ENCODE measurements at places on chromosomes 5 and 9.

- DNase-seq: no peak
Observed at GRCh38 chr9:97075289-97075985, 36.5 kb upstream of the CTSV start.

DNA sequence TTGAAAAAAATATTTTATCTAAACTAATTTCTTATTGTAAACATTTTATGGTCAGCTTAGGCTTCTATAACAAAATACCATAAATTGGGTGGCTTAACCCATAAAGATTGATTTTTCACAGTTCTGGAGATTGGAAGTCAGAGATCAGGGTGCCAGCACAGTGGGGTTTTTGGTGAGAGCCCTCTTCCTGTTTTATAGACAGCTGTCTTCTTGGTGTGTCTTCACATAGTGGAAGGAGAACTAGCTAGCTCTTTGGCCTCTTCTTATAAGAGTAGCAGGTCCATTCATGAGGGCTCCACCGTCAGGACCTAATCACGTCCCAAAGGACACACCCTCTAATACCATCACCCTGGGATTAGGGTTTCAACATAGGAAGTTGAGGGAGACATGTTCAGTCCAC is 26.6 kb downstream of the OTULINL start:
- no peak for DNase-seq

DNA sequence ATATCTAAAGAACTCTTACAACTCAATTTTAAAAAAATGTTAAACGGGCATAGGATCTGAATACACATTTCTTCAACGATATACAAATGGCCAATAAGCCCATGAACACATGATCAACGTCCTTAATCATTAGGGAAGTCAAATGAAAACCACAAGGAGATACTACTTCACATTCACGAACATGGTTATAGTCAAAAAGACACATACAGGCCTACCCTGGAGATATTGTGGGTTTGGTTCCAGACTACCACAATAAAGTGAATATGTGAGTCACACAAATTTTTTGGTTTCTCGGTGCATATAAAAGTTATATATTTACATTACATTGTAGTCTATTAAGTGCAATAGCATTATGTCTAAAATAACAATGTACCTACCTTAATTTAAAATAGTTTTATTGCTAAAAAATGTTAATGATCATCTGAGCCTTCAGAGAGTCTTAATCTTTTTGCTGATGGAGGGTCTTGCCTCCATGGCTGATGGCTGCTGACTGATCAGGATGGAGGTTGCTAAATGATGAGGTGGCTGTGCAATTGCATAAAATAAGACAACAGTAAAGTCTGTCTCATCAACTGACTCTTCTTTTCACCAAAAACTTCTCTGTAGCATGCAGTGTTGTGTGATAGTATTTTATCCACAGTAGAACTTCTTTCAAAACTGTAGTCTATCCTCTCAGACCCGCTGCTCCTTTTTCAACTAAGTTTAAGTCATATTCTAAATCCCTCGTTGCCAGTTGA is 15.1 kb downstream of the AK3 start:
- DNase-seq: no peak

DNA sequence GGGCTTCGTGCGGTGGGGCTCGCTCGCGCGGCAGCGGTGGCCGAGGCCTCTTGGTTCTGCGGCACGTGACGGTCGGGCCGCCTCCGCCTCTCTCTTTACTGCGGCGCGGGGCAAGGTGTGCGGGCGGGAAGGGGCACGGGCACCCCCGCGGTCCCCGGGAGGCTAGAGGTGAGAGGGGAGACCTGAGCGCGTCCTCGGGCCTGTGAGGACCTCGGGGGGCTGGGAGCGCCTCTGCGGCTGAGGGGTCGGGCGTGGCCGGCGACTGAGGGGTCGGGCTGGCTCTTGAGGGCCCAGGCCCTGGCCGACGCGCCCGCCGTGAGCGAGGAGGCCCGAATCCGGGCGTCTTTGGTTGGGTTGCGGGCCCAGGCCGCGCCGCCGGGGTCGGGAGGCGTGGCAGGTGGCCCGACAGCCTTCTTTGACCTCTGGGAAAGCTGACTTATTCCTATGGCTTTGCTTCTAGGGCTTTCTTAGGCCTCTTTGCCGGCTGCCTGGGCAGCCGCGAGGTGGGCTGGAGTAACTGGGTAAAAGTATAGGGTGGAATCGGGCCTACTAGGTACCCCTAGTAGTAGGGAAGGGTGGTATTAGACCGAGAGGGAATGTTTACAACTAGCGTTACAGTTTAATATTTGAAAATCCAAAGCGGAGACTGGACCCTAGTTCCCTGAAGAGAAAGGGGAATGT is at the start of gene CANX:
TSS of gene CANX (plus strand) at position 33 of the 681 bp plus-strand sequence. CDS start 6,715 bp downstream, outside the sequence.
- no peak for DNase-seq

- DNase-seq: no peak
Observed at GRCh38 chr9:91682806-91683205, 259.2 kb upstream of the NFIL3 start.

GRCh38 chr5:58666141-58666540 is 83.3 kb downstream of the RAB3C start:
- no peak for DNase-seq

DNA sequence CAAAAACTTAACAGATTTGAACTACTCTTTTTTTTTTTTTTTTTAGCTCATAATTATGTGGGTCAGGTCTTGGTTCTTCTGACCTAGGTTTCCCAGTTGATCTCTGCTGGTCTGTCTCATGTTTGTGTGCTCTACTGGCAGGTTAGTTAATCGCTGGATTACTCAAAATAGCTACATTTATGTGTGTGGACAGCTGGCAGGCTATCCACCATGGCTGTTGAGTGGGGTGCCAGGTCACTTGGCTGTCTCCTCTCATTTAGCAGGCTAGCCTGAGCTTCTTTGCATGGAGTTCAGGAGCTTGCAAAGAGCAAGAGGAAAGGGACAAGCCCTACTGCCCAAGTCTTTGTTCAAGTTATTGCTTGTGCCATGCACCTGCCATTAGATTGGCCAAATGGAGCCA is 9.3 kb downstream of the ADCY2 start:
- no peak for DNase-seq

DNA sequence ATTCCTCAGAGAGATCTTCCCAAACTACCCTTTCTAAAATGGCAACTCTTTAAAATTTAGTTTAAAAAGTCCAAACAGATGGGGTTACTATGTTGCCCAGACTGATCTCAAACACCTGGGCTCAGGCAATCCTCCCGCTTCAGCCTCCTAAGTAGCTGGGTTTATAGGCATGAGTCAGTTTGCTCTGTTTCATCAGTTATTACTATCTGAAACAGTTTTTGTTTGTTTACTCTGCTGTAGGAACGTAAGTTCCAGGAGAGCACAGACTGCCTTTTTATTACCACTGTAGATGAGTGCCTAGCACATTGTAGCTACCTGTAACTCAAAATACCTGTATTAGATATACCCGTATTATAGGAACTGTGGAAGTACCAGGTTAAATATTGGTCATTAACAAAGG is 89.4 kb downstream of the UHRF2 start:
- no peak for DNase-seq

DNA sequence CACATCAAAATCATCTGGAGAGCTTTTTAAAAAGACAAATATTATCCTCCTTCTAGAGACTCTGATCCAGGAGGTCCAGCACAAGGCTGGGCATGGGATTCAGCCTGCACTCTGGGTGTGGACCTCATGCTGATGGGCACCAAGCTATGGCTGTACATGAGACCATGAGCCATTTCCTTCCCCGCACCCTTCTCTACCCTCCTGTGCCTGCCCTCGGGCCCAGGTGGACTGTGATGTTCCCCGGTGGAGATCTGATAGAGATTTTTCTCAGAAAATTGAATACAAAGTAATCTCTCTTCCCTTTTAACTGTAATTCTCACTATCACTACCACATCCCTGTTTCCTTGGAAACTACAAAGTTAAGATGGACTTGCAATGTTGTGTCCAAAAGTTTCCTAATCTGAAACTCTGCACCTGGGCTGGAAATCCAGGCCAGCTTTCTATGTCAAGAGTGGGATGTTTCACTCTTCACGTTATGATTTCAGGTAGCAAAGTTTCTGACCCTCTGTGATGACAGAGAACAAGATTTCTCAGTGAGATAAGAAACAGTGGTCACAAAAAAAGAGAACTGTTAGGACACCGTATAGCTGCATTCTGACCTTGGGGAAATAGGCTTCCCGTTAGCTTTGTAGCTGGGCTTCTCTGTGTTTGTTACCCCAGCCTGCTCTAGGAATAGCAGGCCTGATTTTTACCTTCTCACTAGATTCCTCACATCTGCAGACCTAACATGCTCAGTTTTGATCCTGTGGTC is 11.5 kb downstream of the SFXN1 start:
- DNase-seq: no peak

DNA sequence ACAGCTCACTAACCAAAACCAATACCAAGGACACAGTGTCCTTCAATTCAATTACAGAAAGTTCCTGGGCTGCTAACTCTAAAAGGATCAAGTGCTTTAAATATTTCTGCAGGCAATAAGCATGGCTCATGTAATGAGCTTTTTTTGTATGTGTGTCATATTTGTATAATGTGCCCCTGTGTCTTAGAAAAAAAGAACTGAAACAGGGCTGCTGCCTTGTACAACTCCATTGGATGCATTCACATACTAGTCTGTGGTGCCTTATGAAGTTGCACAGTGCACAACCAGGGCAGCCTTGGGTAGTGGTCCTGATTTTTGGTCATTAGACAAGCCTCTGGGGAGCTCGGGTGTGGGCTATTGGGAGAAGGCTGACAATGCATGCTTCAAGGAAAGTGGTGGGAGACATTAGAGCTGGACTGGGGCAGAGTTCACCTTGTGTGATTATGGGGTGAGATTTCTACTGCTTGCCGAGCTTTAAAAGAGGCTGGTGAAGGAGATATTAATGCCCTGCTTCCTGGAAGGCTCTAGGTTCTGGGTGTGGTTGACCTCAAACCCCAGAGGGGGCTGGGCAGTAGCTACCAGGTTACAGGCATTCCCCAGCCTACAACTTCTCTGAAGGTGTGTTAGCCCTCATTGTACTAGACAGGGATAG is 3.6 kb upstream of the CPEB4 start:
- DNase-seq: peak; percentile 19

DNA sequence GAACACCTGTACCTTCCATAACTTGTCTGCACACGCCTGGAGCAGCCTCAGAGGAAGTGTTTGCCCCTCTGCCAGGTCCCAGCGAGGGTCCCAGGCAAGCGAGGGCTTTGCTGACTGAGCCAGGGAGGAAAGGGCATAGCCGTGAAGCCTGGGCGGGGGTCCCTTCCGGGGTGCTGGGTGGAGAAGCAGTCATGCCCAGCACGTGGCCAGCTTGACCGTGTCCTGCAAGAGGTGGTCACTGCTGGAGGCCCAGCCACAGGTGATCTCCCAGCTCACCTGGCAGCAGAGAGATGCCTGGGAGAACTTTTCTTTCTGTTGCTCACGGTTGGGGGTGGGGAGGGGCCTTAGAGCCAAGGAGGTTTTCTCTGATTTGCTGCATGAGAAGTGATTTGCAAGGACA is 195.3 kb downstream of the CACNA1B start:
- no peak for DNase-seq

DNA sequence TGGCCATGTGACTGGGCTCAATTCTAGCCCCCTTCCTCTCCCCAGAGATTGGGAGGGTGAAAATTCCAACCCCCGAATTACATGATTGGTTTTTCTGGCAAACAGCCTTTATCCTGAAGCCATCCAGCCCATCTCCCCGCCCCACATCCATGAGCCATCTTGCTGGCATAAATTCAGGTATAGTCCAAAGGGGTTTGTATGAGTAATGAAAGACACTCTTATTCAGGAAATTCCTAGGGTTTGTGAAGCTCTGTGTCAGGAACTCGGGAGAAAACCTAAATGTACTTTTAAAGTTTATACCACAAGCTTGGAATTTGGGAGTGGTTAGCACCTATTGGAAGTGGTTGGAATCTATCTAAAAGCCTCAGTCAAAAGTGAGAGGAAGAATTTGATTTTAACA is 80.6 kb upstream of the SIMC1 start:
- no peak for DNase-seq

DNA sequence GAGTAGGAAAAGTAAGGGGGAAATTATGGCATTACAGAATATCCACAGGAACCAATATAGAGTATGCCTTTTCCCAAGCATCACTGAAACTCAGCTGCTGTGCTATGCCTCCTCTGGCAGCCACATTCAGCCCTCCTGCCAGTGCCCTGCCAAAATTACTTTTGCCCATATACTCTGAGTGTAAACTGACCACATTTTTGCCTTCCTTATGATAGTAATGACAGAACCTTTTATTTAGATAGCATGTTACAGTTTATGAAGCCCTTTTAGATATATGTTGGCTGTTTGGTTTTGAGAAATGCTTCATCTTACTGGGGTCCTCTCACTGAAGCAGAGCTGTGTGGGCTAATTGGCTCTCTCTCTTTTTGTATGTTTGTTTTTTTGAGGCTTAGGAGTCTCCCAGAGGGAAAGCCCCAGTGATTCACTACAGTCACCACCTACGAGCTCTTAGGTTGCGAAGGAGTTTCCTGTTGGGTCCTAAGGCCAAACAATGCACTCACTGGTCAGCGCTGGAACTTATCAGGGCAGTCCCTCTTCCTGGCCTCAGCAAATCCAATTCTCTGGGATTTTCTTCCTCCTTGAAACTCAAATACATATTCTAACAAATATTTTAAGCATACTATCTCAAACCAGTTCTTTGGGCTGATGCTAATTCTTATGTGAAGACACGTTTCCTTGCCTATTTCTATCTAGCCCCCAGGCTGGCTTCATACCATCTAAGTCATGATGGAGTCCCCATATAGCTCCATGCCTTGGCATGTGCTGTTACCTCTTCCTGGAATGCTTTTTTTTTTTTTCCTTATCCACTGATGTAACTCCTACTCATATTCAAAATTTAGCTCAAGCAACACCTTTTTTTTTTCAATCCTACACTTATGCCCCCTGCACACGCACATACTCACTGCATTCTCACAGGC is 3.7 kb downstream of the PHF24 start:
- no peak for DNase-seq

GRCh38 chr5:138985683-138986082 is 110.5 kb upstream of the LRRTM2 start:
- DNase-seq: no peak

DNA sequence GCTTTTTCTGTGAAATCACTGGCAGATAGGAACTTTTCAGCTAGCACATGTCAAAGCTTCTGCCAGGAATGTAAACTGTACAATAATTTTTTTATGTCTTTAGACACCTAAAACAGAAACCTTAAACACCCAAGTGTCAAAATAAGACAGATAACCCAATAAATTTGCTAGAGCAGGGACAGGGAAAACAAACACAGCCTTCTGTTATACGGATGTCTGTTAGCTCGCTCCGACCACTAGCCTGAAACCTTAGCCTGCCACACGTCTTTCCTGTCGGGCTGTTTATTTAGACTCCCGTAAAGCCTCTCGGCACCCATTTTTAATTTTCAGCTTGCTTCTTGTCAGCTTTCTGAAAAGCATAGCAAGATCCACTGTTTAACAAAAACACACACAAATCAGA is 355.4 kb upstream of the SLC24A2 start:
- DNase-seq: no peak

DNA sequence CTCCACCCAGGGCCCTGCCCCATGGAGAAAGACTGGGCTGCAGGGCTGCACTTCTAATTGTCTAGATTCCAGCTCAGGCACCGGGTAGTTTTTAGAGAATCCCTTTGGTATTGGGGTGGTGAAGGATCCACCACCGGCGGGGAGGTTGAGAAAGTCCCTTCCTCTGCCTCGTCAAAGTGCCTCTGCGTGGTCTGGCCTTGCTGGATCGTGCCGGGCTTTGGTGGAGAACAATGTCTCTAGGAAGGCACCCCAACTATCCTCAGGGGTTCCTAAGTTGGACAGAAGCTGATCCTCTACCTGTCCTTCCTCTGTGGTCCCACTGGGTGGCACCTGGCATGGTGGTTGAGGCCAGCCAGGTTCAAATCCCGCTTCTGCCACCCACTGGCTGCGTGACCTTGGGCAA is 7.3 kb upstream of the AMBP start:
- DNase-seq: no peak
